ENCODE measurements at places on chromosomes 3 and 15.

GRCh38 chr3:180059356-180059755 is 22.6 kb upstream of the PEX5L start:
- no peak for DNase-seq

- DNase-seq = no peak
Observed at GRCh38 chr15:60541481-60542299, 62.7 kb upstream of the ICE2 start.

DNA sequence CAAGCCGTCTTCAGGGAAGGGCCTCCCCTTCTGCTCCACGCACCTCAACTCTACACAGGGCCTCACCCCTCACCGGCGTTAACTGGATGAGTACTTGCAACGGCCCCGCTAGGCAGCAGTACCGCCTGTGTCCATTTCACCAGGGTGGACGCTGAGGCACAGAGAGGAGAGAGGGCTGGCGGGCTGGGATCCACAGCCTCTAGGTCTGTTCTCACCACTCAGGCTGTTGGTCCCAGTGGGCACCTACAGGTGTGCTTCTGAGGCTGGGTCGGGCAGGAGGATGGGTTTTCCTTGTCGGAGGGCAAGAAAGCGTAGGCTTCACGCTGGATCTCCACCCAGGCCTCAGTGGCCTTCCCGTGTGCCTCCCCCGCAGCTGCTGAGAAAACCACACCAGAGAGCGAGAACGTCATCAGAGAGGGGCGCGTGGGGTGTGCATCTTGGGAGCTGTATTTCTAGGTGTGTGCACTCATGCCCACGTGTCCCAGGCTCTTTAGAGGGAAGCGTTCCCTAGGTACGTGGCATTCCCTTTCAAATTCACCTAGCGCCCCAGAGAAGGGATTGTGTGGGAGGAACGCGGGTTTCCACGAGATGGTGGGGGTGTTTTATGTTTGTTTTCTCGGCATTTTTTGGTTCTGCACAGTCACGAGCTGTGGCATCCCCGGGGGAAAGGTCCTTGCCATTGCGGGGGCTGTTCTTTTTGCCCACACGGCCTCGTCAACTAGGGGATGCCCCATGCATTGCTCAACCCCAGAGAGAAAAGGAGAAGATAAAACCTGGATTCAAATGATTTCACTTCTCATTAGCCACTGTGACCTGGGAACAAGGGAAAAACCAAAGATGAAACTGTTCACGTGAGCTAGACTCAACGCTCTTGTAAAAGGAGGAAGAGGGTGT is 67.7 kb downstream of the MGLL start:
- DNase-seq = no peak

DNA sequence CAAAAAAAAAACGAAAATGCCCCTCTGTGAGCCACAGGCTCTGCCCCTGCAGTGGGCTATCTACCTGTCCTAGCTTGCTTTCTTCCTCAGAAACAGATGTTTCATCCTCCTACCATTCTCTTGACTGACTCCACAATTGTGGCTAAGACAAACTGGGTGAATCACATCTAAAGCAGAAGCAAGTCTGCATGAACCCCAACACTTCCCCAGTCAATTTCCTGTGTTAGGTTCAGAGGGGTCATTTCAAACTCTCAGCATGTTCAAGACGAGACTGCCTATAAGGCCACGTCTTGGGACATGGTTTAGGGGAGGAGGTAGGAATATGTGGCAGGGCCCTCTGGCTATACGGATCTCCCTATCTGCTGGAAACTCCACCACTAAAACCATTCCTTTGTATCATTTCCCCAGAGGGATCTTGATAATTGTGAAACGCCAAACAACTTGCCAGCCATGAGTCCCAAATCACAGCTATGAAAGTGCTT is 28.6 kb upstream of the ANKDD1A start:
- DNase-seq = no peak

- no peak for DNase-seq
Observed at GRCh38 chr3:143120716-143121240, 1.2 kb downstream of the CHST2 start.

DNA sequence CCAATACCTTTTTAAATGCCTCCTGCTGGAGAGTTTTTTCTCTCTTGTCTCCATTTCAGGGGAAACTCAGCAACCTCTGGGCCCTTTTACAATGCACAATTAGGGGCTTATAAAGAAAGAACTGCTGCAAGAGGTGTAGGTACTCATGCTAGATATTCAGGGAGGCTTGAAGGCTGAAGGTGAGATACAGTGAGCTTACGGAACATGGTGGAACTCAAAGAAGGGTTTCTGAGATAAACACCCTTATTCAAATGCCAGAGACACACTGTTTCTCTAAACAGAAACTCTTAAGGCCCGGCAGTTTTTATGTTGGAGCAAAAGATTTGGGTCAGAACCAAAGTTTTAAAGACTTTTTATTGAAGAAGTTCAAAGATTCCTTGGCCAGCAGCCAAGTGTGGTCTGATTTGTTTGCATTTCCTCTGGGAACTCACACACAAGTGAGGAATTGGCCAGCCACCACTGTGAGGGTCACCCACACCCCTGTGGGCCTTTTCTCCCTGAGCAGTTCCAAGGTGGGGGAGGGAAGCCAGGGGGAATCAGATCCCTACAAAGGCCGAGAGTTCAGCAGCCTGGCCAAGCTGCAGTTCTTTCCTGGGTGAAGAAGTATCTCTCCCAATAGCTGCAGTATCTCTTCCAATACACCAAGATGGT is 47.8 kb downstream of the TNFAIP8L3 start:
- DNase-seq = no peak

DNA sequence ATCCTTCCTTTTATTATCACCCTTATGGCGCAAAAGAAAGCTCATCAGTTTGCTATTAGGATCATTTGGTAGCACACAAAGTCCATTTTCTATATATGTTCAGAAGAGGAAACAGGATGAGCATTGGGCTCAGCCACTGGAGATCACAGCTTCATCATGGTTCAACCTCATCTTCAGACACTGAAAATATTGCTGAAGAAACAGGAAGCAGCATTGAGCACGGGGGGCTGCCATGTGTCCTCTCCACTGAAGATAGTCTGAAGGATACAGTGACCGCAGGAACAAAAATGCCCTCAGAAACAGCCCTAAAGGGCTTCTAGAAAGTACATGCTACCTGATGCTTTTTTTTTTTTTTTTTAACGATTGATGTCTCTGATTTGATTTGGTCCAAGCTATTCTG is 835.3 kb upstream of the CFAP20DC start:
- no peak for DNase-seq

GRCh38 chr15:85702321-85703101 is 92.2 kb downstream of the KLHL25 start:
- no peak for DNase-seq
